Stimulated activated CD4-positive, alpha-beta T cell treated with anti-CD3 and anti-CD28 coated beads, Interleukin-2, amount 100 ng/mL, for 4 hours (primary cell): ENCODE measurements at places on chromosomes 3 and 15.

GRCh38 chr3:60131618-60132017 is 1081.8 kb upstream of the CFAP20DC start:
- no peak for DNase-seq

DNA sequence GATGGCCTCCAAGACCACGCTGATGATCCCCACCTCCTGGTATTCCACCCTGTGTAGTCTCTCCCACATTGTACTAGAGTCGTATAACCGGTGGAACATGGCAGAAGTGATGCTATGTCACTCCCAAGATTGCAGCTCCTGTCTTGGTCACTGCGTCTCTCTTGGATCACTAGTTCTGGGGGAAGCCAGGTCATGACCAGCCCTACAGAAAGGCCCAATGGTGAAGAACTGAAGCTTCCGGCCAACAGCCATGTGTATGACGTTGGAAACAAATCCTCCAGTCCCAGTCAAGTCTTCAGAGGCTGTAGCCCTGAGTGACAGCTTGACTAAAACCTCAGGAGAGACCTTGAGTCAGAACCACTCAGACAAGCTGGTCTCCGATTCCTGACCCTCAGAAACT is 61.9 kb upstream of the FNDC3B start:
- no peak for DNase-seq

DNA sequence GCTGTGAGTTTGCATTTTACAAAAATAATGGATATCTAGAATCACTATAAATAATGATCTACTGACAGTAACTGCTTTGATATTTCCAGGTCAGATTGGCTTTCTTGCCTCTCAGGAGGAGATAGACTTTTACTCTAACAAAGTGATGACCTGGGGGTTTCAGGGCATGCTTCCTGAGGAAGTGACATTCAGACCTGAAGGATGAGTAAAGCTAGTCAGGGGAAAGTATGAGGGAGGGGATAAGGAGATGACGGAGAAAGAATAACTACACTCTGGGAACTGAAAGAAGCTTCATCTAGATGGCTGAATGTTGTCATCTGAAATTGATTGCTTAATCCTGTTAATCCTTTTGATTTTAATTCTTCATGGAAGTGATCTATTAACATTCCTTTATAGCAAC is 32.2 kb downstream of the ARMC8 start:
- DNase-seq = no peak

- DNase-seq = no peak
Observed at GRCh38 chr15:98715401-98715800, 67.1 kb downstream of the IGF1R start.

- DNase-seq = no peak
Observed at GRCh38 chr15:83843471-83843871, 189.5 kb downstream of the ADAMTSL3 start.

GRCh38 chr15:71362556-71362955 is 247.3 kb downstream of the THSD4 start:
- no peak for DNase-seq

DNA sequence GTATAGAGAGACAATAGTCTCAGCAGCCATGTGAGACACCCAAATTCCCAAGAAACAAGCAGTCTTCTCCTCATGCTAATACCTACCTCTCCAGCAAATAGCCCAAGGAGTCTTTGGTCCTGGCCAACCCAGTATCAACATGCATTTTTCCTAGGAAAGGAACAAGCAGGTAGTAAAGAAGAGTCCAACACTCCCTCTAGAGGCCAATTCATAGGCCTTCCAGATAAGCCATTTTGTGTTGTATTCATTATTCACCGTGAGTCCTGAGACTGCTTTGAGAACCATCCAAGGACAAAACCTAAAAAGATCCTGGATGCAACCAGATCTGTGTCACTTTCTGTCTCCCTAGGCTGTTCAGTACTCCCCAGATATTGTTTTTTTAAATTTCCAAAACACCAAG is 63.6 kb upstream of the SNTN start:
- no peak for DNase-seq
